Activated T-cell treated with anti-CD3 and anti-CD28 coated beads, Interleukin-2, amount 50 U/mL, for 72 hours (primary cell): ENCODE measurements at places on chromosomes 12 and 14.
A peak's percentile ranks its signal among the peaks of the same experiment; 100 is the strongest.

DNA sequence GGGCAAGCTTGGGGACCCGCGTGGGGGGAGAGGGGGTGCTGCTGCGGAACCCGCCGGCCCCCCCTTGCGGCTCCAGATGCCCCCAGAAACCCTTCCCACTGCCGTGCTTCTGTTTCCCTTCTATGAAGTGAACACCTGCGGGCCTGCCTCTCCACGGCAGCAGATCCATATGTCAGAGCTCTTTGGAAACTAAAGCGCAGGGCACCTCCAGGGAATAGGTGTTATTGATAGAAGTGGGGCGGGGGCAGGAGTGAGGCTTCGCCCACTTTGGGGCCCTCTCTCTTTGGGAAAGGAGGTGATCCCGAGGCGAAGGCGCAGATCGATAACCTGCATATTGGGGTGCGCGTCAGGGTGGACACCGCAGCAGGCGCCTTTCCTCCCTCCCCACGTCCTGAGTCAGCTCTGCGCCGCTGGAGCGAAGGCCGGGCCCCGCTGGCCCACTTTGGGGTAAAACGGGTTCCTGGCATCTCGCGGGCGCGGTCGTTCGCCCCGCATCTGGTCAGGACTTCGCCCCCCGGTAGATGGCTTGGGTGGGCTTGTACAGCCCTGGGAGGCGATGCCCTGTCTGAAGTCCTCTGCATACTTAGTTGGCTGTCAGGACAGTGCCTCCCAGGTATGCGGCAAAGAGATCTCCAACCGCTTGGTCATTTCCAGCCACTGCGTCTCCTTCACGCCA is 524 bp downstream of the KMT5A start:
- DNase-seq, result peak; percentile 52

GRCh38 chr14:68297039-68297438 is 477.5 kb downstream of the RAD51B start:
- no peak for DNase-seq

DNA sequence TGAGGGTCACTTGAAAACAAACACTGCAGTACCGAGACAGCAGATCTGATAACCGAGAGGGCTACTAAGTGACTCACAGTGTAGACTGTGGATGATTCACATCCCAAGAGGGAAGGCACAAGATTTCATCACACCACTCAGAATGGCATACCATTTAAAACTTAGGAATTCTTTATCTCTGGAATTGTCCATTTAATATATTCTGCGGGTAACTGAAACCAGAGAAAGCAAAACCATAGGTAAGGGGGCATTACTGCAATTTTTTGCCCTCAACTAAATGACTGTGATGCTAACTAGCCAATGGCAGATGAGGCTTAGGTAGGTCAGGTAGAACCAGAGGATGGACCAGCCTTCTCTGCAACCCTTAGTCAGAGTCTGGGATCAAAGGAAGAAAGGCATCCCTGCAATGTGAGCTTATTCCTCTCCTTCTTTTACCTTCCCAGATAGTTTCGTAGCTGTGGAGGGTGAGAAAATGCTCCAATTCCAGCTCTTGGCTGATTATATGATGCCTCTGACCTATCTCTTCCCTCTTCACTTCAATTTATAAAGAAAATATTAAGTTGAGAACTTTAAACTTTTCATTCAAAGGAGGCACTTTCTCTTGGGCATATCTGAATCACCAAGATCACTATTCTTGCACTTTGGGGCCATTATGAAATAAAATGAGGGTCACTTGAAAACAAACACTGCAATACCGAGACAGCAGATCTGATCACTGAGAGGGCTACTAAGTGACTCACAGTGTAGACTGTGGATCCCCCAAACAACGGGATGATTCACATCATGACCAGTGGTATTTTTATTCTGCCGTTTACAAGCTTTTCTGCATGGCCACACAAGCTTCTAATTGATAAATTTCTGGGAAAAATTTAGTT is 6.8 kb downstream of the ART4 start:
- no peak for DNase-seq

GRCh38 chr14:54177641-54178621 is 218.9 kb upstream of the CDKN3 start:
- no peak for DNase-seq

DNA sequence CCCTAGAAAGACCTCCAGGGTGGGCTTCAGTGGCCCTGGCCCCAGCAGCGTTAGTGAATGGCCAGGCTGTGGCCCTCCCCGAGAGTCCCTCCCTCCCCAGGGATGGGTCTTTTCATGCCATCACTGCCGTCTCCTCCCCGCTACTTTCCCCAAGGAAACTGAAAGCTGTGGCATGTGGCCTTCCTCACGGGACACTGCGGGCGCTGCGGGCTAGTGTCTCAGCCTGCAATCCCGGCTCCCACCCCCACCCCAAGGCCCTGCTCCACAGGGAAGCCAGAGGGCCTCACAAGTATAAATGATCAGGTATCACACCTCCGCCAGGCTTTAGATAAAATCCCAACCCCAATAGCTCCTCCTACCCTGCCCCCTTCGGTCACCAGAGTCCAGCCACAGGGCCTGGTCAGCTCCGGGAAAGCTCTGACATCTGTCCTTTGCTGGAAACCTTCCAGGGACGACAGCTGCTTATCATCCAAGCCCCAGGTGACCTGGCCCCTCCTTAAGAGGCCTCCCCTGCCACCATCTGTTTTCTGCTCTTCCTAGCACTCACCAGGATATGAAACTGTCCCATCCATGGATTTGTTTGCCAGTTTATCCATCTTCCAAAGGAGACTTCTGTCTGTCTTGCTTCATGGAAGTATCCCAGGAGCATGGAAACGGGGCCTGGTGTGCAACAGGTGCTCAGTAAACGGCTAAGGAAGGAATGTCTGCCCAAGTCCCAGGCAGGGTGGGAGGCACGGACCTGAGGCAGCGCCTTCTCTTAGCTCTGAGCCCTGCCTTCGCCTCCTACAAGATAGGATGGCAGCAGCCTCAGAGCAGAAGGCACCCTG is 31.6 kb downstream of the CCDC85C start:
- DNase-seq, result no peak

- no peak for DNase-seq
Measured at GRCh38 chr12:64172143-64172970, 49.7 kb downstream of the KICS2 start.

GRCh38 chr14:90809530-90810312 is 6.5 kb downstream of the TTC7B start:
- no peak for DNase-seq

DNA sequence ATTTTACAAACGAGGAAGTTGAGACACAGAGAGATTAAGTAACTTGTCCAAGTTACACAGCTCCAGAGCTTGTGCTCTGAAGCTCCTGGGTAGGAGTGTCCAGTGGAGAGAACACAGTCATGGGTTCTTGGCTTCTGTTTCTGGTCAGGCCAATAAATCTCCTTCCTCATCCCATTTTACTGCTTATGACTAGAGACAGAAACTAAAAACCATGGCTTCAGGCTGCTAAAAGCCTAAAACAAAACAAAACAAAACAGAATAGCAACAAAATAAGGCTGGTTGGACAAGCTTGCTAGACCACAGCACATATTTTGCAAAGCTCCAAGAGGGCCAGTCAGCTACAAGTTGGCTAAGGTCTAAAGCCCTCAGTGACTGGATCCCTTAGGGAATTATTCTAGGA is 49.8 kb downstream of the PTGER2 start:
- no peak for DNase-seq

DNA sequence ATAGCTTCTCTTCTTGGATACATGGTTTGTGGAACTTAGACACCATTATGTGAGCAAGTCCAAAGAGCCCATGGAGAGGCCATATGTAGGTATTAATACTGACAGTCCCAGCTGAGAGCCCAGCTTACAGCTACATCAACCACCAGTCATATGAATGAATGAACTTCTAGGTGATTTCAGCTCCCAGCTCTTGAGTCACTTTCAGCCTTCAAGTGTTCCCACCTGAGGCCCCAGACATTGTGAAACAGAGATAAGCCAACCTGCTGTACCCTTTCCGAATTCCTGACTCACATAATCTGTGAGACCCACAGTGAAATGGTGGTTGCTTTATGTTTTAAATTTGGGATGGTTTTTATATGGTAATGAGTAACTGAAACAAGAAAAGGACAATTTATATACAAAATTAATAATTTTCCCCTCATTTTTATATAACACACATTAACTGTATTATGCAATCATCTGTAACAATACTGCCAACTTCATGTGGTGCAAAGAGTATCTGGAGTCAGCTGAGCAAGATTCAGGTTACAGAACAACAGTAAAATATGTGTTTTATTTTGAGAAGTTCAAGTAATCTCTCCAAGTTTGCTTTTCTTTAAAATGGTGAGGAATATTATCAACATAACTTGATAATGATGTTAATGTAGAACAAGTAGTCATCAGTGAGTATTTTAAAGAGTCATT is 27.7 kb upstream of the FBXO33 start:
- no peak for DNase-seq

GRCh38 chr14:73977896-73978295 is 27.8 kb downstream of the COQ6 start:
- no peak for DNase-seq

- DNase-seq, result no peak
Measured at GRCh38 chr12:20101046-20101445, 267.3 kb upstream of the PDE3A start.

GRCh38 chr12:31362115-31362758 is 36.3 kb upstream of the SINHCAF start:
- no peak for DNase-seq

DNA sequence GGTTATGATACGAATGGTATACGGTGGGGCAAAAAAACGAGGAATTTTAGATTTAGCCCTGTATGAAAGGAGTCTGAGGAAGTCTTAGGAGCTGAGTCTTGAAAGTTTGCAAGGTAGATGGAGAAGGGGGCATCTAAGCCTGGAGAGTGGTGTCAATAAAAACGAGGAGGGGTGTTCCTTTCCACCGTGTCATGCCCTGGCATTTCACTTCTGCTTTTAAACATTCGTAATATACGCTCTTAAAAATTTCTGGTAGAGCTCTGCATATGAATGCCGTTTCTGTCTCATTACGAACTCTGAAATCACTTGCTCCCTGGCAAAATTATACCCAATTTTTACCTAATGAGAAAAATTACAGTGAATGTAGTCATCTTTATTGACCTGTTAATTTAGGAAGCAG is 170.2 kb downstream of the ERC1 start:
- DNase-seq, result no peak

GRCh38 chr14:80427101-80427500 is 215.8 kb upstream of the DIO2 start:
- DNase-seq, result no peak

DNA sequence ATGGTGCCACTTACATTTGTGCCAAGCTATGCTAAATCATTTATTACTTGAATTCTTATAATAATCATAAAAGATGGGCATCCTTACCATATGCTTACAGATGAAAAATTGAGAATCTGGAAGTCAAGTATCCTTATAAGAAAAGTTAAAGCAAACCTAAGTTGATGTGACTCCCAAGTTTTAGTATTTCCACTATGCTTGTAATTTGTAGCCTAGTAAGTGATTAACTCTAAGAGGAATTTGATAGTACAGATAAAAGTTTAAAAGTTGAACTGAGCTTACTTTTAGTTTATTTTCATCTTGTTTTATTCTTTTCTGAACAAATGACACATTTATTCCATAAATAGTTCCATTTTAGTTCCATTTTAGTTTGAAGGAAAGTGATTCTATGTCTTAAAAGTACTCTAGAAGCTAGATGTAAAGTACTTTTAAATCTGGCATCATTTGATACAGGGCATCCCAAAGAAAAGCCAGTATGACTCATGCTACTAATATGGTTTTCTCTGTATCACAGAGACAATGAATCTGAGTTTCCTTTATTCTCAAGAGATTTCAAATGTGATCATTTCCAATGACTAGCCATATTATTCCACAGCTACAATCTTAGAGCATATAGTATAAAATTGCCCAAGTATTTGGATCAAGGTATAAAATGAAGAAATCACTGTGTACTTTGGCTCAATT is 596.0 kb downstream of the SLC16A7 start:
- no peak for DNase-seq

DNA sequence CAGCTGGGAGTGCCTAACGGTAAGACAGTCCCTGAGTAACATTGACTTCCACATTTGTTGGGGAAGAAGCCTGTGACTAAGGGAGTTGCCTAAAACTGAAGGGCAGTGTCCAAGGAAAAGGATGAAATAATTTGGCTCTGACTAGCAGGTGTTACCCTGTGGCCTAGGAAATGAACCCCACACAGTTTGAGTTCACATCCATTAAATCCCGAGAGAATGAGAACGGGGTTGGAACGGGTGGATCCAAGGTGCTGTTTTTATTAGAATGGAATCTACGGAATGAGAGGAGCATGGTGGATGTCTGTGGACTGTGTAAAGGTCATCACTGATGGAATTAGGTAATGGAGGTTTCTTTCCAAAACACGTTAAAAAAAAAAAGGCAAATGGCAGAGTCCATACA is 324.0 kb downstream of the MED13L start:
- DNase-seq, result no peak

DNA sequence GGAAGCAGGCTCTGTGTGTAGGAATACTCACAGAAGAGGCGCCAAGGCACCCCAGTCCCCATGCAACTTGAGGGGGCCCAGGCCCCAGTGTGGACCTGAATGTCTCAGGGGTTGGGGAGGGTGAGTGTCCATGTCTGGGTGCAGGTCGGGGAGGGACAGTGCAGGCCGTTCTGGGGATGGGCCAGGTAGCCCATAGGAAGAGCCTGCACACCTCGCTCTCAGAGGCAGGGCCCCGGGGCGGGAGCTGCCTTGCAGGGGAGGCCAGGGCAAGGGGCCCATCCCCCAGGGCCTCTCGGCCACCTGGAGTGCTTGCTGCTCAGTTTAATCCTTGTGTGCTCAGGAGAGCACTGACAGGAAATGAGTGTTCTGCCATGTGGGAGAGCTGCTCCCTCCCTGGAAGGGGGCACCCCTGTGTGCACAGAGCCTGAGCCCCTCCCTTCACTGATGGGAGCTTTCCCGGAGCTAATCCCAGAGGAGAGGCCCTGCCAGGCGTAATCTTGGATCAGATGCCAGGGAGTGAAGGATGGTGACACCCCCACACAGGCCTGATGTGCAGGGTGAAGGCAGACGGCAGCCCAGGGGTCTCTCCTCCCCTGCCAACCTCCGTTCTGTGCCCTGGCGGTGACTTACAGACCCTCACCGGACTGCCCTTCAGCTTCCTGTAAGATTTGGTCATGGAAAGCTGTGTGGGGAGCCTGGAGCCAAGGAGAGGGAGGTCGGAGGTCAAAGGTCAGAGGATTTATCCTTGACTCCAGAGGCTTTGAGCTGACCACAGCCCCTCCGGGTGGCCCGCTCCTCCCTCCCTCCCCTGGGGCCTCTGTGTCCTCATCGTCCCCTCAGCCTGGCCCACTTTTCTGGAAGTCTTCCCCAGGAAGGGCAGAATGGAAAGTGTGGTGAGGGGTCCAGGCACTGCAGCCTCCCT is 24.4 kb upstream of the FBRSL1 start:
- DNase-seq, result no peak

- no peak for DNase-seq
Measured at GRCh38 chr14:55838529-55839052, 258.6 kb downstream of the KTN1 start.

DNA sequence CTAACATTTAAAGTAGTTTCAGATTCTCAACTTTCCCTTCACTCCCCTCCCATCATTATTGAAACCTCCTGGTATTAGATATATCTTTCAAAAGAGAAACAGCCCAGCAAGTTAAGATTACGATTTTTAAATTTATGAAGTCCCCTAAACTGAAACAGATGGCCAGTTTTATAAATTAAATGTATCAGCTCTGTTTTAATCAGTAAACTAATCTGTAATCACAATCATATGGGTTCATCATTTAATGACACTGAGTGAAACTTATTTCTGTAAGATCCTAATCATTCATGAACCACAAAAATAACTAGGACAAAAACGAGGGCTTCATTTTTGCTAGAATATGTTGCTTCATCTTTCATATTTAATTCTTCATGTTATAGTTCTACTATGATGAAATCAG is 137.8 kb downstream of the EPS8 start:
- DNase-seq, result no peak

- no peak for DNase-seq
Measured at GRCh38 chr14:102948698-102949061, 26.2 kb downstream of the AMN start.

GRCh38 chr12:45918818-45919217 is 71.6 kb downstream of the SCAF11 start:
- no peak for DNase-seq
